ENCODE measurements at places on chromosomes 1 and 21. TPM values are rescaled to one million over a fixed set of nuclear protein-coding genes. Genes with fewer than 3 reads are reported as not detected.

Gene AGT
- not detected for total RNA-seq

Gene USH2A
- total RNA-seq = under 0.01 TPM

Gene EXTL2
- 8.1 TPM for total RNA-seq

Gene C1orf115
- 1.1 TPM for total RNA-seq

Gene DCST1
- total RNA-seq = under 0.01 TPM

All from hematopoietic multipotent progenitor cell (in vitro differentiated cells).